ENCODE measurements at places on chromosomes 11 and 22.

- DNase-seq, result no peak
Measured at GRCh38 chr22:20175597-20175900, 24.7 kb upstream of the CCDC188 start.

- no peak for DNase-seq
Measured at GRCh38 chr22:24845041-24845898, 39.3 kb downstream of the SGSM1 start.

DNA sequence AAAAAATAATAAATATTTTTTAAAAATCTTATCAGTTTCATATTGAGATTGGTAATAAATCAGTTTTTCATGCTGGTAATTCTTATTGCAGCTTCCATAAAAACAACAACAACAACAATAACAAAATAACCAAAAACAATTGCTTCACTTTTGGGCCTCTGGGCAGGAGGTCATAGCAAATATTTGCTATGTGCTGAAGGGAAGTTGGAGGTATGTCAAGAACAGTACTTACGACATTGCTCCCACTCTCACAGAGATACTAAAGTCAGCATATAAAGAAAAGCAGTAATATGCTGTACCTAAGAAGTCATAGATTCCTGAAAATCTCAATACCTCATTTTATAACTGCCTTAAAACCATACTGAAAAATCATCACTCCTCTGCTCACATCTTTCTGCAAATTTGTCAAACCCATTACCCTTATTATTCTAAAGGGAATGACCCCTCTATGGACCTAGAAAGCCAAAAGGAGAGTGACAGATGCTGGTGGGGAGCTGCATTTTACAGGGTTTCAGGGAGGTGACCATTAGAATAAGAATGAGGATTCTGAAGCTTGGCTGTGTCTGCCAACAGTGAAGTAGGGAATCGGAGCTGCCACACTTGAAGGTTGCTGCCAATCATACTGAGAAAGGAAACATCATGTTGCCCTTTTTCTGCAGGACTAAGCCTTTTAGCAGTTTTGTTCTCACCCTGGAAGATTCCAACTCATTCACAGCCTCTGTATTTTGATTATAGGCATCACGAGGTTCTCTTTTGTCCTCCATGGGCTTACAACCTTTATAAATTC lies 742.9 kb downstream of the LRRC4C start:
- DNase-seq, result no peak

- no peak for DNase-seq
Measured at GRCh38 chr11:26088391-26088790, 243.5 kb upstream of the ANO3 start.

- DNase-seq, result no peak
Measured at GRCh38 chr11:110029714-110030113, 63.5 kb upstream of the ZC3H12C start.

DNA sequence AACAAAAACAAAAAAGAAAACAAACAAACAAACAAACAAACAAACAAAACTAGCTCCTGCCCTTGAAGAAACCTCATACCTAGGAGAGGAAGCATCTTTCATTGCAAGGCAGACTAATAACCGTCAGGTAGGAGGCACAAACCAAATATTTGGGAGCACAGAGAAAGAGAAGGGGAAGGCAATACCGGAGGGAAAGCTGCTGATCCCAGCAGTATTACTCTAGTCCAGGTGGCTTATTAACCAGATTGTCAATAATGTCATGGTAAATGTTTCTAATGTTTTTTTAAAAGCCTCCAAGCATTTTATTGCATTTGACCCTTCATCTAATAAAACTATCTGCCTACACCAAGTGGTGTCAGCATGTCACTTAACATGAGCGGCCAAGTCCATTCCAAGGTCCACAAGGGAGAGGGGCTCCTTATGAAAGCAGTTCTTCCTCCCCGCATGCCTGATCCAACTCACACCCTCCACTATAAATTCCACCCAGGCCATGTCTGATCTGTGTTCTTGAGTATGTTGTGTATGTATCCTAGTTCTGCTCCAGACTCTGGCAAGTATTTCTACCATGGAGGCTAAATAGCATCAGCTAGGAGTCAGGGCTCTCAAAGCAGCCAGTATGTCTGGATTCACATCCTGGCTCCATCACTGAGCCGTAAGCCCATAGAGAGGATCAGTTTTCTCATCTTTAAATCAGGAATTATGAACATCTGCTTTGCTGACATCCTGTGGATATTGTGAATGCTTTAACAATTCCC lies 208.1 kb upstream of the TENM4 start:
- no peak for DNase-seq

- no peak for DNase-seq
Measured at GRCh38 chr11:94550513-94550912, 6.8 kb downstream of the FUT4 start.

DNA sequence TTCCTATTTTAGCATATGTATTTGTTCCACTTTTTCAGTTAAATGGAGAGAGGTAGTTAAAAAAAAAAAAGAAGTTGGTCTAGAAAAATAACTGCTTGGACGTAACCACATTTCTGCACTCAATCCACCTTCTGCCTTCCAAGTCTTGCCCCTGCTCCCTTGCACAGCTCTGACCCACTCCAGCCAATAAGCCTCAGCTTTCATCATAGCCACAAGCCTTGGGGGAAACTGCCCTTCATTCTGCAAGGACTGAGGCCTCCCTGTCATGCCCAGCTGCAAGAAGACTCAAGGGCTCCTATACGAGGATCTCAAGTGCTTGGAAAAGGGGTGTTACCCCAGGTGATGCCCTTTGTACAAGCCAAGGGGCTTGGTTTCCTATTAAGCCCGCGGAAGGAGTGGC lies 36.0 kb upstream of the OAF start:
- no peak for DNase-seq

GRCh38 chr11:120134106-120134930 lies 3.6 kb downstream of the TRIM29 start:
- no peak for DNase-seq

- no peak for DNase-seq
Measured at GRCh38 chr11:15334766-15335165, 220.0 kb downstream of the INSC start.

DNA sequence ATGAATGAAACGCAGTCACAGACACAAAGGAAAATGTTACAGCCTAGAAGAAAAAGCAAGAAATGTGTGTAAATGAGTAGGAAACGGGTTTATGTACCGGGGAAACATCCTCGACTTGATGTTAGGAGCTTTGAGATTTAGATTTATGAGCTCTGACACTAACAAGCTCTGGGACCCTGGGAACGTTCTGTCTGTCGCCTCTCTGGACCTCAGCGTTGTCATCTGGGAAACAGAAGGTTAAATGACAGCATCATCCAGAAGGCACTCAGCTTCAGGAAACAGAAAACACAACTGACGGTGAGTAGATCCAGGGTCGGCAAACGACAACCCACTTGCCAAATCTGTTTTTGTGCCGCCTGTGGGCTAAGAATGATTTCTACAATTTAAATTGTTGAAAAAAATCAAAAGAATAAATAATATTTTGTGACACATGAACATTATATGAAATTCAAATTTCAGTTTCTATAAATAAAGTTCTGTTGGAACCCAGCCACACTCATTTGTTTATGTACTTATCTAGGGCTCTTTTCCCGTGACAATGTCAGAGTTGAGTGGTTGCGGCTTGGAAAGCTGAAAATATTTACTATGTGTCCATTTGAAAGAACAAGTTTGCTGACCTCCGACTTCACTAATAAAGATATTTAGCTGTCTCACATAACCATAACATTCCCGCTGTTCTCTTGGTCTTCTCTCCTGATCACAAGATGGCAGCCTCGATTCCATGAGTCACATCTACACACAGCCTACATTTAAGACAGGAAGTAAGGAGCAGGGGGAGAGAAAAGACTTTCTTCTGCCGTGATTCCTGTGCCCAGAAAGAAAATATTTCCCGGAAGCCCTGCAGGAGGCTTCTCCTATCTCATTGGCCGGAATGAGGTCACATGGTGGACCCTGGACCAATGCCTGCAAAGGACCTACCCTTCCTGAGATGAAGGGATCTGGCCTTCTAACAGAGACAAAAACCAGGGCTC lies 47.1 kb upstream of the SYT13 start:
- DNase-seq, result no peak

- DNase-seq, result no peak
Measured at GRCh38 chr11:57240757-57241156, 3.7 kb upstream of the APLNR start.

DNA sequence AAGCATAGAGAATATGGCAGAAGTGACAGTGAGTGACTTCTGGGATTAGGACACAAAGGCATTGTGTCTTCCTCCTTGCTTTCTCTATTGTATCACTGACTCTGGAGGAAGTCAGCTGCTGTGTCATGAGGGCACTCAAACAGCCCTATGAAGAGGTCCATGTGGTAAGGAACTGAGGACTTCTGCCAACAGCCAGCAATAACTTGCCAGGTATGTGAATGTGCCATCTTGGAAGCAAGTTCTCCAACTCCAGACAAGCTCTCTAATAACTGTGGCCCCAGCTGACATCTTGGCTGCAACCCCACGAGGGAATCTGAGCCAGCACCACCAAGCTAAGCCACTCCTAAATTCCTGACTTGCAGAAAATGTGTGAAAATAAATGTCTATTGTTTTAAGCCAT lies 83.6 kb upstream of the ZBED5 start:
- no peak for DNase-seq

DNA sequence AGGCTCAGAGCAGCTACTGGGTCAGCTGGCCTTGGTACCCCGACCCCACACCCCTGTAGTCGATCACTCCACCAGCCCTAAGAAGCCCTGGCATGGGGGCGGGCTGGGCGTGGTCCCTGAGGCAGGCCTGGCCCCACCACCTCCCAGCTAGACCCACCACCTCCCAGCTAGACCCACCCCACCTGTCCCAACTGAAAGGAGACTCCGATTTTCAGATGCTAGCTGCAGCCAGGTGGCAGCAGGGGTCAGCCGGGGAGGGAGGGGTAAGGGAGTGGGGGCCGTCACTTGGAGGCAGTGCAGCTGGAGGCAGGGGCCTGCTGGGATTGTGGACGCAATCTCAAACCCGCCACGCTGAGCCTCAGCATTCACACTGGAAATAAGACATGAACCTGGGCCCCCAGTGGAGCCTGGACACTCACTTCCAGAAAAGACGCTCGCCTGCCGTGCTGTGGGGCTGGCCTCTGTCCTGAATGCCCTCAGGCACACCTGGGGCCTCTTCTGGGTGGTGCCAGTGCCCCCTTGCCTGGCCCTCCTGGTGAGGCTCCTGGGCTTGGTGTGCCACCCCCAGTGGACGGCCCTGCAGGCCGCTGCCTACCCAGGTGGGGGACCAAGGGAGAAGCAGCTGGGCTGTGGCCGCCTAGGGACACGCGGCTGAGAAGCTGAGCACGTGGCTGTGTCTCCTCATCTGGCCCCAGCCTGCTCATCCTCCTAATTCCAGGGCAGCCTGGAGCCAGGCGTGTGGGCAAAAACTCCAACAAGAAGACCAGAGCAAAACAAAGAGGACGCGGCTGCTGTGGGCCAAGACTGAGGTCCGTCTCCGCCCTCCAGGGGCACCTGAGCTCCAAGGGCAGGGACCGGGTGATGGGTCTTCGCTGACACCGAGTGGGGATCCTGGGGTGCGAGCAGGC lies 26.7 kb downstream of the OSBPL5 start:
- no peak for DNase-seq

- DNase-seq, result no peak
Measured at GRCh38 chr22:50556703-50557102, 6.0 kb downstream of the SYCE3 start.

DNA sequence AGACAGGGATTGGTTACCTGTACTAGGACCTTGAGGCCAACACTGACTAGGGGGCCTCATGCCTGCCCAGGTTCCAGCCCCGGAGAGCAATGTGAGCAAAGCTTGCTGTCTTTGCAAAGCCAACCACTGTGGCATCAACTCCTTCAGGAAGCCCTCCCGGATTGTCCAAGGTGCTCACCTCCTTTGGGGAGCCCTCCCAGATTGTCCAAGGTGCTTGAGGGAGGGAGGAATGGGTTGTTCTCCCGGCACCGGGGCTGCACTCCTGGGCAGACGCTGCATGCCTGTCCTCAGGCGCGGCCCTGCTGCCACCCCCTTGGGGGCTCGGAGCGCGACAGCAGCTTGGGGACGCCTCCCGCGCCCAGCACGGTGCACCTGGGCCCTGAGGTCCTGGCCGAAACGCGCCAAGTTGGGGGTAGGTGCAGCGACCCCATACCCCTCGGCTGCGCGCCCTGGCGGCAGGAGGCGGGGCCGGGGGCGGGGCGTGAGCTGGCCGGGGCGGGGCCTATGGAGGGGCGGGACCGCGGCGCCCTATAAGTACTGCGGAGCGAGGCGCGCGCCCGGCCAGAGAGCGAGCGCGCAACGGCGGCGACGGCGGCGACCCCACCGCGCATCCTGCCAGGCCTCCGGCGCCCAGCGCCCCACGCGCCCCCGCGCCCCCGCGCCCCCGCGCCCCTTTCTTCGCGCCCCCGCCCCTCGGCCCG lies at the start of gene CD81:
Gene CD81 (plus strand): TSS at position 560 of the 701 bp plus-strand sequence. CDS start 240 bp downstream, outside the sequence.
- peak; percentile 56 for DNase-seq

DNA sequence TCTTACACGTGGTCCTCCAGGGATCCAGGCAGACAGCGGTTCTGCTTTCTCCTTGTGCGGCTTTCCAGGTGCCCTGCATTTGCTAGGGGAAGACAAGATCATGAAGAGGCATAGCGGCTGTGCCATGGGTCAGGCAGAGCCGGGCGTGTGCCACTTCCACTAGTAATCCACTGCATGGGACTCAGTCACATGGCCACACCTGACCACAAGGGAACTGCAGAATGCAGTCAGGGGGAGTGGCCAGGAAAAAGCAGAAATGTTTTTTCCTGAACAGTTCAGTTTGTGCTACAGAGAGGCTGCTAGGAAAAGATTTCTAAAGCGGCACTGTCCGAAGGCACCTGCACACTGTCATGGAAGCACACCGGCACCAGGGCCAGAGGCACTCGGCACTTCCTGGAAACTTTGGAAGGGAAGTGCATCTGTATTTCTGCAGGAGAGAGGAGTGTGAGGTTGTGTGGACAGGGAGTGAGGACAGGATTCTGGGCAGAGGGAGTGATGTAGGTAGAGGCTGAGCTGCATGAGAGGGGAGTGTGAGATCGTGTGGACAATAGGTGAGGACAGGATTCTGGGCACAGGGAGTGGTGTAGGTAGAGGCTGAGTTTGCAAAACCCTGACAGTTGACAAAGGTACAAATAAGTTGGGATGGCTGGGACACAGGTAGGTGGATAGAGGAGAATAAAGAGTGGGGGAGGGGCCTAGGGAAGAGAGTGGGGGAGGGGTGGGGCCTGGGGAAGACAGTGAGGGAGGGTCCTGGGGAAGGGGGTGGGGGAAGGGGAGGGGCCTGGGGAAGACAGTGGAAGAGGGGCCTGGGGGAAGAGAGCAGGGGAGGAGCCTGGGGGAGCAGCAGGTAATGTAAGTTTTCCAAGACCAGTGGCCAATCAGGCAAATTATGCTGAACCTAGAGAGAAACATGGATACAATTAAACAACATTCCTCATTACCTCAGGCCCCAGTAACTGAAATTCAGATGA lies 1436.3 kb downstream of the TBC1D22A start:
- DNase-seq, result no peak

GRCh38 chr11:17188675-17189074 lies 19.1 kb downstream of the PIK3C2A start:
- DNase-seq, result no peak
